ENCODE measurements at places on chromosomes 2 and 18. TPM values are rescaled to one million over a fixed set of nuclear protein-coding genes. Genes with fewer than 3 reads are reported as not detected.

The HOXD9 gene
- total RNA-seq = not detected

The ALPG gene
- not detected for total RNA-seq

The ACVR1 gene
- 30.5 TPM for total RNA-seq

The CPS1 gene
- 19.1 TPM for total RNA-seq

The FIGN gene
- total RNA-seq = 1.3 TPM

The MSTN gene
- total RNA-seq = under 0.01 TPM

The SERPINB5 gene
- total RNA-seq = not detected

The STARD6 gene
- total RNA-seq = 0.53 TPM

The CFAP221 gene
- total RNA-seq = 0.37 TPM

The VSNL1 gene
- total RNA-seq = 0.06 TPM

The RAPGEF4 gene
- total RNA-seq = 2.2 TPM

The AKAIN1 gene
- total RNA-seq = not detected

The EML6 gene
- 0.87 TPM for total RNA-seq

The ORMDL1 gene
- 40.8 TPM for total RNA-seq

The CFC1 gene
- total RNA-seq = not detected

The ANKRD30BL gene
- total RNA-seq = not detected

The RAD51AP2 gene
- total RNA-seq = not detected

The ITGA6 gene
- total RNA-seq = 5.7 TPM

The DDX18 gene
- 35.1 TPM for total RNA-seq

The DLGAP1 gene
- 2.4 TPM for total RNA-seq

The CRIM1 gene
- 260 TPM for total RNA-seq

The DNAH6 gene
- 0.13 TPM for total RNA-seq

The DNAJC5G gene
- total RNA-seq = not detected

The OTX1 gene
- total RNA-seq = not detected

The MC2R gene
- total RNA-seq = not detected

All from aortic smooth muscle cell (primary cell).